ENCODE measurements at places on chromosomes 4 and X. TPM values are rescaled to one million over a fixed set of nuclear protein-coding genes. Genes with fewer than 3 reads are reported as not detected.

MAML3 gene
- total RNA-seq = 2.0 TPM

TRIM61 gene
- 0.52 TPM for total RNA-seq

SYTL4 gene
- 8.6 TPM for total RNA-seq

BANK1 gene
- 1.9 TPM for total RNA-seq

GIMD1 gene
- not detected for total RNA-seq

MTMR8 gene
- 1.4 TPM for total RNA-seq

NWD2 gene
- total RNA-seq = not detected

ZFX gene
- total RNA-seq = 121 TPM

HTN1 gene
- total RNA-seq = not detected

ASB12 gene
- not detected for total RNA-seq

OTC gene
- not detected for total RNA-seq

FSTL5 gene
- 0.05 TPM for total RNA-seq

AMBN gene
- not detected for total RNA-seq

RXFP1 gene
- 0.10 TPM for total RNA-seq

PAK3 gene
- 9.2 TPM for total RNA-seq

NIPAL1 gene
- total RNA-seq = 11.1 TPM

MAPK10 gene
- total RNA-seq = 42.9 TPM

RS1 gene
- 0.17 TPM for total RNA-seq

CHRDL1 gene
- 39.8 TPM for total RNA-seq

TMEM156 gene
- not detected for total RNA-seq

PNMA3 gene
- 0.35 TPM for total RNA-seq

ZAR1 gene
- not detected for total RNA-seq

RRH gene
- not detected for total RNA-seq

CLDN34 gene
- total RNA-seq = not detected

SLC9A7 gene
- 43.9 TPM for total RNA-seq

BMP15 gene
- total RNA-seq = not detected

MAGEB10 gene
- not detected for total RNA-seq

GPM6B gene
- 0.87 TPM for total RNA-seq
